ENCODE measurements at places on chromosomes 2 and 18. TPM values are rescaled to one million over a fixed set of nuclear protein-coding genes. Genes with fewer than 3 reads are reported as not detected.

- DNase-seq = no peak
Measured at GRCh38 chr18:59047321-59048047, 92.2 kb upstream of the SEC11C start.

- no peak for DNase-seq
Measured at GRCh38 chr2:180133736-180134135, 126.6 kb upstream of the CWC22 start.

The UGT1A5 gene
- not detected for total RNA-seq

GRCh38 chr2:104406261-104406726, 447.6 kb upstream of the POU3F3 start:
- DNase-seq = no peak

The WIPF1 gene
- total RNA-seq = 62.6 TPM

The CCDC148 gene
- not detected for total RNA-seq

DNA sequence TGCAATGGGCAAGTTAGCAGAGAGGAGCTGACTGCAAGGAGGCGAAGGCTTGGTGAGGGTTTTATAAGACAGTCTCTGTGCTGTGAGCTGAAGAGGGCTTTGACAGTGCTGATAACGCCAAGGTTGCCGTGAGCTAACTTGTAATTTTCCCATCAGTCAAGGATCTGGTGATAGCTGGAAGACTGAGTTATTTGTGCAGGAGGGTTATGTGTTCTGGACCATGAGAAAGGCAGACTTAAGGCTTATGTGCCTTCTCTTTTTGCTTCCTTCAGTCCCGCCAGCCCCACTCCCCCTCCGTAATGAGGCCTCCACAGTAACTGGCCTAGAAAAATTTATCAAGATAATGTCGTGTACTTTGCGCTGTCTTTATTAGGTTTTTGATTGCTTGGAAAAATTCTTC, 94.6 kb downstream of the RTP5 start:
- DNase-seq = peak; percentile 53

The CRYBA2 gene
- not detected for total RNA-seq

- no peak for DNase-seq
Measured at GRCh38 chr18:65592435-65592834, 158.4 kb upstream of the CDH7 start.

DNA sequence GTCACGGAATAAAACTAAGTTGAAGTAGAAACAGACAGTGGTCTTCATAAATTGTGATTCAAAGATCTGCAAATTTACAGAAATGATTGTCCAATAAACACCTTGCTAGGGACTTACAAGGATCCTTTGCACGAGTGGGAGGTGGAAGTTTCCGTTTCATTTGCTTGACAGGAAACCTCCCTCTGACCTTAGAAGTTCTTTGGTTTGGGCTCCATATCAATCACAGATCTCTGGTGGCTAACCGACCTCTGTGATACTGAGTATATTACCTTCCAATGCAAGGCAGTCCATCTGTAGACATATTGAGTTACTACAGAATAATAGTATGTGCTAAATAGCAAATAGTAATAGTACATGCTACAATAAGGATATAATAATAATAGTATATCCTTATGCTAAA, 33.7 kb upstream of the RNF152 start:
- DNase-seq = no peak

All from Karpas-422 (cell line).